ENCODE measurements at places on chromosomes 2 and 18.

GRCh38 chr18:45467293-45467692, 148.0 kb upstream of the SLC14A2 start:
- DNase-seq: no peak

- no peak for DNase-seq
Measured at GRCh38 chr2:227118353-227118752, 45.7 kb downstream of the COL4A4 start.

GRCh38 chr2:193841384-193842150, 1646.8 kb upstream of the TMEFF2 start:
- no peak for DNase-seq

DNA sequence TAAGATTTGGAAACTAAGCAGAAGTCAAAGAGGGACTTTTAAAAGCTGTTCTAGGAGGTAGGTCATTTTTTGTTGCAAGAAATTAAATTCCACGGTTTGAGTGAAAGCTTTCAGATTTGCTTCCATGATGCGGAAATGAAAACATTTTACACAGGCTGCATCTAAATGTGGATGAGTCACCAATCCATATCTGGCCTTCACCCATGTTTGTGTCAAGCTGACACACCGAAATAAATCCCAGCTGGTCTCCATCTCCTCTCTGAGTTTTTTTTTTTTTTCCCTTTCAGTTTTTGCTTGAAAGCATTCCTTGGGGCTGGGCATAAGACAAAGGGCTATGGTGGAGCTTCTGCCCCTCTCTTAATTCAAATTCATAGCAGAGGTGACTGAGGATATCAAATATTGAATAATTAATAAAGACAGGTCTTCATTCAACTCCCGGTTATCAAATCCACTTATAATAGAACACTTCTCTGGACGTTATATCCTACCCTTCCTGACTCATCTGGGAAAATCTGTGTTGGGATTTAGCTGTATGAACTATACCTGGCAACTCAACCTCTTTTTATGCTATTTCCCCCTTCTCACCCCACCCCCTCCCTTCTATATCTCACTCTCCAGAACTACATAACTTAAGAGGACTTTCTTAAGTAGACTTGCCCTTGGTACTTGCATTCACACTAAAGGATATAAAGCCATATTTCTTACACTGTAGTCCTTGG, 558.3 kb upstream of the GCFC2 start:
- DNase-seq: no peak

- no peak for DNase-seq
Measured at GRCh38 chr2:62197925-62198633, 2.2 kb downstream of the B3GNT2 start.

- no peak for DNase-seq
Measured at GRCh38 chr2:86337244-86337835, at the start of gene REEP1. Gene REEP1, minus strand, starts transcription at chr2:86337626. Its CDS starts 116 bp downstream, at chr2:86337510.

- no peak for DNase-seq
Measured at GRCh38 chr2:172128484-172128883, 25.8 kb upstream of the DLX2 start.

- no peak for DNase-seq
Measured at GRCh38 chr2:7904319-7904718, 777.5 kb upstream of the ID2 start.

DNA sequence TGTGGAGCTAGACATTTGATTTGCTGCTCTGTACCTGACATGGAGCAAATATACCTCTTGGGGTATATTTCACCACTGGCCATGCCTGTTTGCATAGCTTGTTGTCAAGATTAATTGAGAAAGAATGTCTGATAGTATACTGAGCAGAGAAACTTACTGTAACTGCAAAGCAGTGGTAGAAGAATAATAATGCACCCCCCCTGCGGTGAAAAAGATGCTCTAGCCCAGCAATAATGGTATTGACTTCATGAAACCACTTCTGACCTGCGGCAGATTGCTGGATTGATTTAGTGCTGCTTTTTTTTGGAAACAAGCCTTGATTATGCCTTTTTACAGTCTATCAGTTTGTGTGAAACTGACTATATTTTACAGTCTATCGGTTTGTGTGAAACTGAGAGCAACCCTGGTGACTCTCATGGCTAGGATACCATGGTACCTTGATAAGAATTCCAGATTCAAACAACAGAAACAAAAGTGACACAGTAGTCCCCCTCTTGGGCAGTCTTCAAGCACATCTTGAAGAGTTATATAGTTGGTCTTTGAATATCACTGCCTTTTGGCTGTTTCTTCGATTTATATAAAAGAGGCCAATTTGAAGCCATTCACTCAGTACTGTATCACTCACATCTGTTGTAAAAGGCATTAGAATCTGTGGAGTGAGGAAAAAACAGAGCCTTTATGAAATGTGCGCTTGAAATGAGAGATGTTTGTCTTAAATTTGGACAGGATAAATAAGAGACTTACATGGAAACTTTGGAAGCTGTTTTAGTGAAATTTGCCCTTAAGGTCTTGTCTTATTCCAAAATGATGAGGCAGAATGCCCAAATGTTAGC, 102.5 kb downstream of the FMNL2 start:
- no peak for DNase-seq

- DNase-seq: no peak
Measured at GRCh38 chr2:10619643-10620042, 70.1 kb downstream of the NOL10 start.

- DNase-seq: no peak
Measured at GRCh38 chr18:41052625-41053024, 902.4 kb upstream of the PIK3C3 start.

GRCh38 chr18:74541703-74542555, 7.6 kb downstream of the CNDP1 start:
- DNase-seq: no peak

DNA sequence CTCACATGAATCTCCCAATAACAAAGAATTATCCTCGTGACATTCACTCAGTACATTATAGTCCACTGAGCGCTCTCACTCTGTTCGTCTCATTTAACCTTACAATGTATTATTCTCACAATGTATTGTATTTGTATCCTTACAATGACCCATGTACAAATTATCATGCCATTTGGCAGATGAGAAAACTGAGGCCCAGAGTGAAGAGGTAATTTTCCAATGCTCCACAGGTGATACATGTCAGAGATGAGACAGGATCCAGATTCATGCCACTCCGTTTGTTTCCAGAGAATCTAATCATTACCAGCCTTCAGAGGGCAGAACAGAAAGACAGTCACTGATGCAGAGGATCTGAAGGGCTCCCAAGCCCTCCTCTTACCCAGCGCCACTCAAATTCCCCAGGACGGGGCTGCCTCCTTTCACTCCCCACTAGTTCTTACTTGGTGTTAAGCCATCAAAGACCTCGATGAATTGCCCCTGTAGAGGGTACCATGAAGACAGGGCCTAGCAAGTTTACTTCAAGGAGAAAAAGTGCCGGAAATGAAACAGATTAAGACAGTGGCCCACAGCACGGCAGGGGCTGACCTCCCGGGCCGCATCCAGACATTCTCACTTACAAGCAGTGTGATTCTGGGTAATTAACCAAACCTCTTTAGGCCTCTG, 98.4 kb upstream of the MBOAT2 start:
- no peak for DNase-seq

DNA sequence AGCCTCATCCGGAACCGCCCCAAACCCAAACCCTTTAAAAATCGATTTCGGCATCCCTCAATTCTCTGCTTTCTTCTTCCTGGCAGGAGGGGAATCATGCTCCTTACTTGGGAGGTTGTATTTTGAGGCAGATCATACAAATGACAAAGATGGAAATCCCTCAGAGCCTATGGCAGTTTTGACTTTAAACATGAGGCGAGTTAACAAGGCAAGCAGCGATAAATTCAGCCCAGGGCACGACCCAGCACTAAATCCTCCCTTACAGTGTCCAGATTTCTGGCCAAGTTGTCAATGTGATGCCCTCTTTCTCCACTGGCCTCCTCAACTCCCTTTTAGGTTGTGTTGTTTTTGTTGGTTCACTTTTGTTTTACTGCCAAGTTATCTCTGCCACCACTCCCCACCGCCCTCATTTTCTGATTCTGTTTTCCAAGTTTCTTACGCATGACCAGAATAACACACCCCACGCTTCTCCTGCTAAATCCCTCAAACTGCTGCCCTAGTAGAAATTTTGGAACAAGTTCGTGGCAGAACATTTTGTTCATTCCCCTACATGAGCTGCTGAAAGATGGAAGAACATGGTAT, 68.3 kb downstream of the CTAGE1 start:
- DNase-seq: no peak

DNA sequence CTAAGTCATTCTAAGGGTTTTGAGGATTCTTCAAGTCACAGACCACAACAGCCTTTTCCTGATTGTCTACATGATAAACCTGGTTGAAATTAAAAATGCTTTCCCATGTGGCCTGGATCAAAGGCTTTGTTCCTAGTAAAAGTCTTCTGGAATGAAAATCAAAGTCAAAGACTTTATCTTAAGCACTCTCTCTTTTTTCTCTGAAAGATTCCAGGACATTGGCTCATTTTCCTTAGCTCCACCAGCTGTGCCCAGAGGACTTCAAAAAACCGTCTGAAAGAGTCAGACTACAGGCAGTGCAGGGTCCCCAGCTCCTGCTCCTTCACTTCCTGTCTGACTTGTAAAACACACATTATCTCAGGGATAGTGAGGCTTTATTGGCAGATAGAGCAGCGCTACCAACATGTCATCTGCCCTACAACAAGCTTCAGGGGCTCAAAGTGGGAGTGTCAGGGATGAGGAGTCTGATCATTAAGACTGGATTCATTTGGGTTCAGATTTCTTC, 148.2 kb downstream of the ESCO1 start:
- DNase-seq: no peak

DNA sequence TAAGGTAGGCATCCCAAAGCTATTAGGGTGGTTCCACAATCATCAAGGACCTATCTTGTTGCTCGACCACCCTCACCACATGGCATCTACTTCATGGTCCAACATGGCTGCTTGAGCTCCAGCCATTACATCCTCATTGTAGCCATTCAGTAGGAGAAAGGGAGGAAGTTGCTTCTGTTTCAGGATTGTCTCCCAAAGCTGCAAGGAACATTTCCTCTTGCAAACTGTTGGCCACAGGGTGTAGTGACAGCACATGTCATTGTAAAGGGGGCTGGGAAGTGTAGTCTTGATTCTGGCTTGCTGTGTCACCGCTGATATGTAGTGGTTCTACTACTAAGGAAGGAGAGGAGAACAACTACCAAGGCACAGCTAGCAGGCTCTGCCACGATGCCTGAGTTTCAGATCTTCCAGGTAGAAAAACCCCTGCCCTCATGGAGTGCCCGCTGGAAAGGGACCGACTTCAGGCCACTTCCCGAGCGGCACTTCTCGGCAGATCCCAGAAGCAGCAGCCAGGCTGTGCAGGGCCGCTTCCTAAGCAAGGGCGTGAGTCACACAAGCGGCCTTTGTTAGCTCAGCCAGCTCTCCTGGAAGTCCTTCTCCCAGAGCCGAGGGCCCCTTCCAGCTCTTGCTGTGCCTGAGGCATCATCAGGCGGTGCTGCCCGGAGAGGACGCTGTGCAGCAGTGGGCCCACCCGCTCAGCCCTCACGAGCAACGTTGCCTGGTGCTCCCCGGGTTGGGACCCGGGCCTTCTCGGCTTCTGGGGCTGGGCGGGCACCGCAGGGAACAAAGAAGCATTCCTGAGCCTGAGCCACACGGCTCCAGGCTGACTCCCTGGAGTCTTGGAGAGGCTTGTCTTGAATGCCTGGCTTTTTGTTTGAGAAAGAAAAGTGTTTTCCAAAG, 58.2 kb downstream of the HS6ST1 start:
- no peak for DNase-seq

GRCh38 chr2:128644156-128644555, 325.5 kb upstream of the HS6ST1 start:
- DNase-seq: no peak

- peak; percentile 47 for DNase-seq
Measured at GRCh38 chr2:65228263-65228750, 676 bp downstream of the ACTR2 start.

DNA sequence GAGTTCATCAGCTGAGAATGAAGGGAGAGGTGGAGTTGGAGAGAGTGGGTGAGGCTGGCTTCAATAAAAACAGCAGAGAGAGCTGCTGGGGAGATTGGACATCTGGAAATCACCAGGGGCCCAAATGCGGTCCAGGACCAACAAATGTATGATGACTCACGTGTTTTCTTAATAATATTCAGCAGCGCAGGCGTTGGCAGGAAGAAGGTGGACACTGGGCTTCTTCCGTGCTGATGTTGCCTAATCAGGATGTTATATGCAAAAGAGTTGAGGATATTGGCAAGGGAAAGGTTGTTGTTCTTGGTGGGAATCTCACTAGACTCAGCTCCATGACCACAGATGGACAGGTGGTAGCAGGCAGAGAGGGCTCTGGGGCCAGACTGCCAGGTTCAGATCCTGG, 12.8 kb upstream of the PLA2R1 start:
- no peak for DNase-seq

DNA sequence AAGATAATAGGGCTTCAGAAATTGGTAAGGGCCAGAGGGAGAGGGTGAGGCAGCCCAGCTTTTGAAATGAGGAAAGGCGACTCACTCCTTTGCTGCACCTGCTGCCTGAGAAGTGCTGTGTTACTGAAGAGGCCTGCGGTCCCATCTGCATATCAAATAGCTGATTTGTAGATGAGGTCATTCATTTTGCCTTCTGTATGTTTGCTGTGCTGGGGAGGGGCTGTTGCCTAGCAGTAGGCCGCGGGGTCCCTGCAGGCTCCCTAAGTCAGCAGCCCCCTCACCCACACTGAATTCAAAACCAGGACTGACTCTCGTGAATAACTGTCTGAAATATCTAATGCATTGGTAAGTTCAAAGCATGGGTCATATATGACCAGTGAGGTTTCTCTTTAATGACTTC, 377.2 kb downstream of the SOX11 start:
- DNase-seq: no peak

- peak; percentile 74 for DNase-seq
Measured at GRCh38 chr2:202588647-202589581, 45.9 kb upstream of the FAM117B start.

DNA sequence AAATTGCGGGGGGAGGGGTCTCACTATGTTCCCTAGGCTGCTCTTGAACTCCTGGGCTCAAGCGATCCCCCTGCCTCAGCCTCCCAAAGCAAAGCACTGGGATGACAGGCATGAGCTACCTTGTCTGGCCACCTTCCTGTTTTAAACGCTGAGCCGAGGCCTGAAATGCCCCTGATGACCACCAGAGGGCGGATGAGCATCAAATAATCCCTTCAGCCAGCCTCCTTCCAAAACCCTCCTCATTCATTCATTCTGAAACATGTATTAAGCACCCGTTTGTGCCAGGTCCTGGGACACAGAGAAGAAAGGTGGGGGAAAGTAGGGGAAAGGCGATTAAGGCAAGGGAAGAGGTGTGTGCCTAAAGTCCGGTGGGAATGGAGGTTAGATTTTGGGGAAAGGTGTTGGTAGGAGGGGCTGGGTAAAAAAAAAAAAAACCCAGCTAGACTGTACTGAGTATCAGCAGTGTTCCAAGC, 30.7 kb upstream of the PTMA start:
- peak; percentile 82 for DNase-seq

- DNase-seq: no peak
Measured at GRCh38 chr2:229084447-229084846, 186.6 kb downstream of the PID1 start.

GRCh38 chr2:222919841-222920526, 59.1 kb downstream of the ACSL3 start:
- no peak for DNase-seq

- peak; percentile 7 for DNase-seq
Measured at GRCh38 chr18:46174342-46175041, 70.3 kb downstream of the HAUS1 start.

- no peak for DNase-seq
Measured at GRCh38 chr2:149415086-149415485, 84.7 kb downstream of the LYPD6 start.

GRCh38 chr2:112841295-112842044, 4.9 kb upstream of the IL1B start:
- peak; percentile 54 for DNase-seq
